Activated naive CD4-positive, alpha-beta T cell treated with anti-CD3 and anti-CD28 coated beads, Interleukin-2, amount 10 ng/mL, durations not matched to agents 5 hours and 36 hours (primary cell): ENCODE measurements at places on chromosomes 5 and 9. TPM values are rescaled to one million over a fixed set of nuclear protein-coding genes. Genes with fewer than 3 reads are reported as not detected.

Gene ESM1
- not detected for total RNA-seq

Gene UIMC1
- 54.3 TPM for total RNA-seq

Gene ACTBL2
- not detected for total RNA-seq

Gene GRPEL2
- total RNA-seq = 38.7 TPM

Gene PITX1
- total RNA-seq = 0.08 TPM

Gene SPINK7
- total RNA-seq = not detected

Gene GDA
- not detected for total RNA-seq

Gene SLC26A2
- 9.2 TPM for total RNA-seq

Gene FGF1
- not detected for total RNA-seq

Gene WDR31
- 0.91 TPM for total RNA-seq

Gene DMRT3
- not detected for total RNA-seq

Gene PPIC
- not detected for total RNA-seq

Gene SPACA9
- 2.7 TPM for total RNA-seq

Gene PCAT7
- total RNA-seq = not detected

Gene RGS14
- 121 TPM for total RNA-seq

Gene DDX4
- 0.23 TPM for total RNA-seq

Gene SOHLH1
- not detected for total RNA-seq

Gene CDKN2B
- 6.3 TPM for total RNA-seq

Gene ORM2
- not detected for total RNA-seq

Gene FBN2
- not detected for total RNA-seq

Gene RBM18
- 21.5 TPM for total RNA-seq

Gene SPRY4
- 1.3 TPM for total RNA-seq

Gene IL33
- not detected for total RNA-seq
